Colonic mucosa (tissue), 4 donors: ENCODE measurements at places on chromosomes 7 and 10. TPM values are rescaled to one million over a fixed set of nuclear protein-coding genes. Genes with fewer than 3 reads are reported as not detected.
A peak's percentile ranks its signal among the peaks of the same experiment; 100 is the strongest.

Gene LIPJ
- total RNA-seq = 0.16 TPM

GRCh38 chr7:21939136-21939857, 6.4 kb downstream of the CDCA7L start:
- H3K4me1 ChIP-seq = no peaks in the 10 kb centered on the region
- no peak for DNase-seq
- no peaks in the 10 kb centered on the region for H3K36me3 ChIP-seq

Gene ENTPD1
- total RNA-seq = 10.8 TPM

Gene CUBN
- 0.25 TPM for total RNA-seq

DNA sequence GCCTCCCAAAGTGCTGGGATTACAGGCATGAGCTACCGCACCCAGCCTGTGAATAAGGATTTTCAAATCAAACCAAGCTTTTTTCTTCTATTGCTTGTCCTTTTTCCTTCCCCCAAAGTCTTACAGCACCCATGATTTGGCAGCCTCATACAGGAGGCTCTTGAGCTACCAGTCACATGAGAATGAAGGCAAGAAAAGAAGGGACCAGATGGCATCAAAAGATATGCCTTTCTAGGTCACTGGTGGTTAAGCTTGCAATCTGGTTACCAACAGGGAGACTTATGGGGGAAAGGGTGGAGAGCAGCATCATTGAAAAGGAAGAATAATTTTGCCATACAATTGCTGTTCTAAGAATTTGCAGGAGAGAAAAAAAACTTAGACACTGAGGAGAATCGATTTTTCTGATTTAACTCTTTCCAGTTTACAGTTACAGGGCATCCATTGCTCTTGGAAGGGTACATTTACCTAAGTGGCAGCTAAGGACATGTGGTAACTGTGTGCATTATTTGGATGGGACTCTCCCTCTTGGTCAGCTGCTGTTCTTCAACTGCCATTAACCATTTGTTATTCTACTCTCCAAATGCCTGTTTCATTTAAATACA, 29.5 kb downstream of the SMNDC1 start:
- no peaks in the 10 kb centered on the region for H3K27me3 ChIP-seq
- no peak overlapping the region for H3K4me3 ChIP-seq
- H3K36me3 ChIP-seq = no peaks in the 10 kb centered on the region
- H3K4me1 ChIP-seq = peaks cover 3% of the 10 kb centered on the region

Gene GNGT1
- total RNA-seq = not detected

Gene ABCA13
- total RNA-seq = 1.7 TPM

DNA sequence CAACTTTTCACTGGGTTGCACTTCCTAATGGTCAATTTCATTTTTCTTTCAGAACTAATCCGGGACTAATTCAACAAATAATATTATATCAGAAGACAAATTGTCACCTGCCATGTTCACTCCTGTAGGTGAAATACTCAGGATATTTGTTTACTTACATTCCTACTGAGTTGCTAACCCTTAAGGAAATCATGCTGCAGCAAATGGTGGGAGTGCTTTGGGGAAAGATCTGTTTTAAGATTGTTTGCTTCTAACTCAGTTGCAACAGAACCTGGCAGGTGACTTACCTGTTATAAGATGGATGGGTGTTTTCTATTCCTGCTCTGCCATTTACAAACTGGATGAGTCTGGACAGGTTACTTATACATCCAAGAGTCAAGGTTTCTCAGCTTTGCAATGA, 81.8 kb downstream of the ZNF248 start:
- DNase-seq = no peak
- H3K27me3 ChIP-seq = no peaks in the 10 kb centered on the region
- H3K4me1 ChIP-seq = no peaks in the 10 kb centered on the region
- H3K36me3 ChIP-seq = no peaks in the 10 kb centered on the region

DNA sequence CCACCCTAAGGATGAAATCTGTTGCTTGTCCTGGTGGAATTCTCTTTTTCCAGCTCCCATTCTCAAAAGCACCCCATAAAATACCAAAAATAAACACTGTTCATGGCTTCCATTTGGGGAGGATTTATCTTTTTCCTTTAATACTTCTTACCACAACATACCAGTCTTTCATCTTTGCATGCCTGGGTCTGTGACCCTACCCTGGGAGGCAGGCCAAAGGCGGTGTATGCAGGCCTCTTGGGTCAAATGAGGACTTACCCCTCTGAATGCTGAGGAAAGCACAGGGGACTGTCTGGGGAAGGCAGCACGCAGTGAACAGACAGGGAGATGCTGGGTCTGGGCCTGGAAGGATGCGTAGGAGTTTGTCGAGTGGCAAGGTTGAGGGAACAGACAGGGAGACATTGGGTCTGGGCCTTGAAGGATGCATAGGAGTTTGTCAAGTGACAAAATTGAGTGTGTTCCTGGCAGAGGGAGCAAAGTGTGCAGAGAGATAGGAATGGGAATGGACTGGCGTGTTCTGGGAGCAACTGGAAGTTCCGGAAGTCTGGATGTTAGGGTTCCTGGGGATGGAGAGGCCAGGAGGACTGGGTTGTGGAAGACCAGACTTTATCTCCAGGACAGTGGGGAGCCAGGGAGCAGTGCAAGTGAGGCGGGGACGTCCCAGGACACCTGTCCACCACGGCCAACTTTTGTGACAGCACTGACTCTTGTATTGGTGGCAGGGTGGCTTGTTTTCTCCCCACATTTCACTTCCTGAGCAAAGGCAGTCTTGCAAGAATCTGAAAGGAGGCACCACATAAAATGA, 40.8 kb downstream of the MYL10 start:
- peak; percentile 15 for DNase-seq
- H3K4me3 ChIP-seq = no peak overlapping the region
- peaks cover 9% of the 10 kb centered on the region for H3K4me1 ChIP-seq
- H3K27me3 ChIP-seq = no peaks in the 10 kb centered on the region

Gene ZFAND4
- 15.9 TPM for total RNA-seq

Gene PTF1A
- total RNA-seq = not detected

- H3K27ac ChIP-seq = no peak overlapping the region
- peak; percentile 51 for DNase-seq
- H3K4me3 ChIP-seq = no peak overlapping the region
- peaks cover 5% of the 10 kb centered on the region for H3K4me1 ChIP-seq
These were observed 194.4 kb downstream of the PLXNA4 start for GRCh38 chr7:132381742-132382472.

Gene BHLHA15
- 0.67 TPM for total RNA-seq

- DNase-seq = no peak
- H3K27ac ChIP-seq = no peak overlapping the region
- no peaks in the 10 kb centered on the region for H3K36me3 ChIP-seq
- no peak overlapping the region for H3K4me3 ChIP-seq
- H3K27me3 ChIP-seq = no peaks in the 10 kb centered on the region
- H3K4me1 ChIP-seq = no peaks in the 10 kb centered on the region
These were observed 29.1 kb downstream of the NUDCD3 start for GRCh38 chr7:44461387-44461786.

Gene LRRD1
- total RNA-seq = not detected

DNA sequence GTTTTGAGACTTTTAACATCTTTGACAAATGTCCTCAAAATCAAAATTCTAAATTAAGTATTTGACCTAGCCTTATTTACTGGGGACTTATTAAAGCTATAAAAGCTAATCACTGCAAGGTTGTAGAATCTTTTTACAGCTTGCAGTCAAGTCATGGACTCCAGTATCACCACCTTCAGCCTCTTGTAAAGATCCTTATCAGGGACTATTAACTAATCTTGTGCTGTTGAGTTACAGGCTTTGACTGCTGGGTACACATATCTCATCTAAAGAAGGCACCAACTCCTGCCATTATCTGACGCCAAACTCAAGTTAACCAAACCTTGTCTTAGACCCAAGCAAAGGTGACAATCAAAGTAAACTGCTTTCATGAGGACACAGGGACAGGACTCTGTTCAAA, 621.0 kb upstream of the IGFBP3 start:
- no peak overlapping the region for H3K27ac ChIP-seq
- no peak for DNase-seq

GRCh38 chr7:7895754-7896153, 72.8 kb upstream of the GLCCI1 start:
- H3K4me1 ChIP-seq = no peaks in the 10 kb centered on the region
- H3K27me3 ChIP-seq = no peaks in the 10 kb centered on the region
- H3K27ac ChIP-seq = no peak overlapping the region
- no peaks in the 10 kb centered on the region for H3K36me3 ChIP-seq
- H3K4me3 ChIP-seq = no peak overlapping the region

Gene EN2
- total RNA-seq = not detected

DNA sequence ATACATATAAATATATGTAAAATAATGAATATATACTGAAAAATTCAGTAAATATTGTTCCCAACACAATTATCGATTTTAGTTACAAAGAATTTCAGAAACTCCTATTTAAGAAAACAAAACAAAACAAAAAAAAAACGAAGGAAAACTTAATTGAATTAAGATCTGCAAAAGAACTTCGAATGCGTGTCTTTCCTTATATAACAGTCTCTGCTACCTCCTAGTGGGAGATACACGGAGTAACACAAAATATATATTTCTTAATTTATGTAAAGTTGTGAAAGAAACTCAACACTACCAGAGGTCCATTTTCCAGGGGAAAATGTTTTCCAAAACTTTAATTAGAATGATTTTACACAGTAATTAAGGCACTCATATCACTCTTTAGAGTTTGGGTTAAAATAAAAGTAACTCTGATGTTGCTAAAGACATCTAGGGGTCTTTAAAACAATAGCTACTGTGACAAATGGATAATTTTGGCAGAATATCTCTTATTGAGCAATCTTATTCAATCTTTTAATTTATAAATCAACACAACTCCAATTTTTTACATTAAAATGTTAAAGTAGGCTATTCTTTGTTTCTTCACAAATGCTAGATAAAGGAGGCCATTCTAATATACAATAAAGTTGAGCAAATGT, 41.6 kb downstream of the NEBL start:
- H3K4me3 ChIP-seq = no peak overlapping the region
- H3K36me3 ChIP-seq = no peaks in the 10 kb centered on the region
- H3K4me1 ChIP-seq = no peaks in the 10 kb centered on the region
- no peaks in the 10 kb centered on the region for H3K27me3 ChIP-seq

- no peaks in the 10 kb centered on the region for H3K27me3 ChIP-seq
- no peaks in the 10 kb centered on the region for H3K4me1 ChIP-seq
- H3K4me3 ChIP-seq = no peak overlapping the region
- no peak for DNase-seq
- no peaks in the 10 kb centered on the region for H3K36me3 ChIP-seq
- no peak overlapping the region for H3K27ac ChIP-seq
These were observed 61.1 kb upstream of the CCDC71L start for GRCh38 chr7:106721816-106722785.

DNA sequence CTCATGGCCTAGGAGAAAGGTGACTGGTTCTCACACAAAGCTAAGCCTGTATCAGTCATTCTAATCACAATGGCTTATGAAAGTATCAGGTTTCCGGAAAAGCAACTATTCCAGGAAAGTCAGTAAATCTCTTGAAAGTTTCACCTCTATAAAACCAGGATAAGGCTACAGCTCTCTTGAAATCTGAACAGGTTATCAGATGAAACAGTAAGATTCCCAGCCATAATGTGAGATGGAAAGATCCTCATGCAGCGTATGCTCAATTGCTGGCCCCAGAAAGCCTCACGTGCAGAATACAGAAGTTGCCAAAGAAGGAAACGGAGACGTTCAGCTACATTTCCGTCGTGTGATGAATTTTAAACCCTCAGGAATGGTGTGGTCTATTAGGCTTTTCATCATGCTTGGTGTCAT, 90.0 kb downstream of the PFKFB3 start:
- H3K4me3 ChIP-seq = no peak overlapping the region
- H3K27ac ChIP-seq = no peak overlapping the region
- H3K4me1 ChIP-seq = no peaks in the 10 kb centered on the region
- DNase-seq = no peak
- H3K27me3 ChIP-seq = no peaks in the 10 kb centered on the region

- no peak overlapping the region for H3K4me3 ChIP-seq
- H3K27ac ChIP-seq = no peak overlapping the region
- H3K27me3 ChIP-seq = no peaks in the 10 kb centered on the region
- DNase-seq = no peak
These were observed 137.5 kb downstream of the CCDC71L start for GRCh38 chr7:106523482-106523881.

Gene AKR1B15
- 10.6 TPM for total RNA-seq

Gene DENND2A
- 9.2 TPM for total RNA-seq

- peaks cover 24% of the 10 kb centered on the region for H3K4me1 ChIP-seq
- H3K4me3 ChIP-seq = peak overlapping the region; percentile 4
- peak overlapping the region; percentile 83 for H3K27ac ChIP-seq
- H3K27me3 ChIP-seq = no peaks in the 10 kb centered on the region
- peak; percentile 92 for DNase-seq
These were observed 72.3 kb downstream of the AMZ1 start for GRCh38 chr7:2760098-2760889.

DNA sequence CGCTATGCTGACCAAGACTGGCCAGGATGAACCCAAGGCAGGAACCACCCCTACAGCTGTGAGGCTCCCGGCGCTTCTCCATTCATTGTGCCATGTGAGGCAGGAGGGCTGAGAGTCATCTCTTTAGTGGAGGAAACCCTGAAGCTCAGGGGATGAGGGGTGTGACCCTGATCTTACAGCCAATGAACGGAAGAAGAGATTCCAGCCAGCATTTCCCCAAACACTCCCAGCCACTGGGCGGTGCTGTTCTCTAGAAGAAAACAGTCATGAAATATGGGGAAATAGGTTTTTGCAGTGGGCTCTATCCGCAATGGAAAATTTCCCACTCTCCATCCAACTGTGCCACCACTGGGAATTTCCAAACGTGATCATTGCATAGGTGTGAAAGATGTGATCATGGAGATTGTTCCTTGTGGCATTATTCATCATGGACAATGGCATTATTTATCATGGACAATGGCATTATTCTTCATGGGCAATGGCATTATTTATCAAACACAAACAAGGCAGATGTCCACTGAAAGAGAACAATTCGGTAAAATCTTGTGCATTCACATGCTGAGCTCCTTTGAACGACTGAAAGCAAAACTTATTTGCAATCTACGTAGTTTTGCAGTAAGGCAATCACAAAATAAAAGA, 14.0 kb upstream of the SLC18A2 start:
- no peak overlapping the region for H3K27ac ChIP-seq
- no peaks in the 10 kb centered on the region for H3K36me3 ChIP-seq
- peak; percentile 43 for DNase-seq
- H3K27me3 ChIP-seq = no peaks in the 10 kb centered on the region
- H3K4me3 ChIP-seq = no peak overlapping the region
- no peaks in the 10 kb centered on the region for H3K4me1 ChIP-seq

- peak overlapping the region; percentile 5 for H3K27ac ChIP-seq
- no peaks in the 10 kb centered on the region for H3K27me3 ChIP-seq
- no peaks in the 10 kb centered on the region for H3K4me1 ChIP-seq
- no peak for DNase-seq
- H3K4me3 ChIP-seq = peak overlapping the region; percentile 41
These were observed 39.6 kb downstream of the TET1 start for GRCh38 chr10:68599771-68600040.

GRCh38 chr10:120949609-120950031, 98.5 kb downstream of the WDR11 start:
- H3K4me3 ChIP-seq = peak overlapping the region; percentile 30
- H3K36me3 ChIP-seq = no peaks in the 10 kb centered on the region
- peaks cover 9% of the 10 kb centered on the region for H3K27me3 ChIP-seq
- no peak for DNase-seq

- H3K4me3 ChIP-seq = no peak overlapping the region
- H3K36me3 ChIP-seq = no peaks in the 10 kb centered on the region
- DNase-seq = no peak
- H3K4me1 ChIP-seq = no peaks in the 10 kb centered on the region
- no peaks in the 10 kb centered on the region for H3K27me3 ChIP-seq
These were observed 88.7 kb upstream of the NRP1 start for GRCh38 chr10:33423154-33423529.
